Stimulated activated CD4-positive, alpha-beta T cell treated with anti-CD3 and anti-CD28 coated beads, Interleukin-1b, Interleukin-23, amount 100 ng/mL, for 1 hour (primary cell): ENCODE measurements at places on chromosomes 16 and 17.
A peak's percentile ranks its signal among the peaks of the same experiment; 100 is the strongest.

DNA sequence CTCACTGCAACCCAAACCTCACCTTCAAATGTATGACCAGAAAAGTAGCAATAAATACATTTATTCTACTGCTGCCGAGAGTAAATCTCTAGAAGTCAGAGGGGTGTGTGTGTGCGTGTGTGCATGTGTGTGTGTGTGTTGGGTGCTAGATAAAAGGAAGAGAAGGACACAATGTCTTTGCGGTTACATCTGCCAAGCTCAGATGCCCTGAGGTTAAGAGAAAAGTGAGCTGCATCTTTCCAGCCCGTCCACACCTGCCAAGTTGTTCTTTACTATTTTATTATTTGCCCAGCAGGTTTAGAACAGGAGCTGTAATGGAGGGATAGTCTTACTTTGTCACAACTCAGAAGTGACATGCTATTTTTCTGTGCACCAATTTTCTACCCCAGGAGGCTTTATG, 54.5 kb upstream of the ANKFN1 start:
- no peak for DNase-seq

DNA sequence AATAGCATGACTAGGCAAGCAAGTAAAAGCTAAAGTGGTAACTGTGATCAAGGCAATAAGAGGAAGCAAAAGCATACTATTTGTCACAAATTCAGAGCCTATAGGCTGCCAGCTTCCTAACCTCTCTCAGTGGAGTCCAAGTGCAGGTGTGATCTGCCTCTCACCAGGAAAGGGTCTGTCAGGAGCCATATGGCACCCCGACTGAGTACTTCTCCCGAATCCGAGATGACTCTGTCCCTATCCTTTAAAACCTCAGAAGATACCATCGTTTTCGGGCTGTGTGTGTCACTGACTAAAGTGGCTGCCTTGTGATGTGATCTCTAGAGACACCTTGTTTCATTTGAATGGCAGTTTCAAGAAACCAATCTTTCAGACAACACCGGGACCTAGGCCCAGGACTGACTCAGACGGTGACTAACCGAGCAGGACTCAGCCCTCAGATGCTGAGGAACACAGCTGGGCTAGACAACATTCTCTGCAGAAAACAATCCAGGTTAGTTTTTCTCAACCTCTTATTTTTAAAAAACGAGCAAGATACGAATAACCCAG, 63.6 kb downstream of the SMG6 start:
- DNase-seq: no peak

DNA sequence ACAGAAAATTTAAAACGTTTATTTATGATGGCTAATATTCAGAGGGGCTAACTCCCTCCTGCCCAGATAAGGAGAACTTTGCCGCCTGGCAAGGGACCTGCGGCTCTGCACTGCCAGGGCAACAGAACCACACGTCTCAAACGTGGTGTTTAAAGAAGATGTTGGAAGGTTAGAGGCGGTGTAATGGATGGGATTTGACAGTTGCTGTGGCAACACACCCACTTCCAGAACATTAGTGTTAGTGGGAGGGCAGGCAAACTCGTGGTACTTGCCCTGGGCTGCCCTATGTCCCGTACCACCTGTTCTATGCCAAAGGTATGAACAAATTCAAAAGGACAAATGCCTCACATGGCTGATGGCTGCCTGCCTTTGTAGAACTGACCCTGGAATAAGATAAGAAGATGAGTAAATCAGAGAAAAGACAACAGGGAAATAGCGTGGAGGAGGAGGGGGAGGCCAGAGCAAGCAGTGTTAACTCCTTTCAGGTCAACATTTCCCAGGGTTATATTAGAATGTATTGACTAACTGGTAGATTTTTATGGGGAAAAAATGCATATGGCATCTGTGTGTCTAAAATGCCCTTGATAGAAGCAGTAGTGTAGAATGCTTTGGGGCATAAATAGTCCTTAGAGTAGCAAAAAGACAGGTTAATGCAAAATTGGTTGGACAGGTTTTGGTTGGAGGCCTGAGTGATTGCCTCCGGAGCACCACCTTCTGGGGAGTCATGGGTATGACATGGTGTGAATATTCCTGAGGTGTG, 30.8 kb downstream of the HLF start:
- peak; percentile 35 for DNase-seq

DNA sequence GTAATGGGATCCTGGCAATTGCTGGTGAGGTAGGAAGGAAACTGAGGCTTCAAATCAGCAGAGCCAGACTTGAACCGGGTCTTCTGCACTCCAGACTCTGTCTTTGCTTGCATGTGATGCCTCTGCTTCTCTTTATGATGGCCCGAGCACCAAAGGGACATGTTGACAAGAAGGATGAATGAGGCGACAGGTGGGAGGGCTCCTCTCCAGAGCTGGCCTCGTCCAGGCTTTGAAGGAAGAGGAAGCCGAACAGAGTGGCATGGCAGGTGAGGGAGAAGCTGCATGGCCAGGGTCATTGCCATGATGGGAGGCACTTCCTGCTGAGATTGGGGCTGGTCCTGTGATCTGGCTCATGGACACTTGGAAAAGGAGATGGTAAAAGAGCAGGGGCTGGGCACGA, 40.8 kb downstream of the AKAP1 start:
- DNase-seq: no peak

- DNase-seq: no peak
Measured at GRCh38 chr17:76092526-76093413, 10.8 kb downstream of the EXOC7 start.

DNA sequence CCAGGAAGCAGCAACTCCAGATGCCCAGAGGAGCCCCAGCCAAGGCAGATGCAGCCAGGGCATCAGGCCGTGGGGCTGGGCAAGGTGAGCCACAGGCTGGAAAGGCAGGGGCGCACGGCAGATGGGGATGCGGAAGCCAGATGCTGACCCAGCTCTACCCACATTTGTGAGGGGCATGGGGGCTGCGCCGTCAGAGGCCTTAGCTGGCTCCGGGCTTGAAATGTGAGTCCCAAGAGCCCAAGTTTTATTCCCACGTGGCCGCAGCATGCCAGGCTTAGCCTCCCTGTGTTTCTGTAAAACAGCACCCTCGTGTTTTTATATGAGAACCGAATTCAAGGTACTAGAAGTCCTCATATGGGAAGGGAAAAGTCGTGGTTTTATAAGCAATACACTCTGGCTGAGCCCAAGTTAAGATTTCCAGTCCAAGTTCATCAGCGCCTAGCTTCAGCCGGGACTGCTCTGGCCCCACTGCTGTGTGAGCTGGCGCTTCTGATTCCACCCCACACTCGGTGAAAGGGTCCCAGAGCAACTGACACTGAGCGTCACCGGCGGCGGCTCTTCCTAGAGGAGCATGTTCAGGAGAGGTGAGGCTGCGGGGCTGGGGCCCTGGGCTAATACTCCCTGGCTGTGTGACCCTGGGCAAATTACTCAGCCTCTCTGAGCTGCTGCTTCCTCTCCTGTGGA, 6.7 kb upstream of the C16orf95 start:
- DNase-seq: no peak

DNA sequence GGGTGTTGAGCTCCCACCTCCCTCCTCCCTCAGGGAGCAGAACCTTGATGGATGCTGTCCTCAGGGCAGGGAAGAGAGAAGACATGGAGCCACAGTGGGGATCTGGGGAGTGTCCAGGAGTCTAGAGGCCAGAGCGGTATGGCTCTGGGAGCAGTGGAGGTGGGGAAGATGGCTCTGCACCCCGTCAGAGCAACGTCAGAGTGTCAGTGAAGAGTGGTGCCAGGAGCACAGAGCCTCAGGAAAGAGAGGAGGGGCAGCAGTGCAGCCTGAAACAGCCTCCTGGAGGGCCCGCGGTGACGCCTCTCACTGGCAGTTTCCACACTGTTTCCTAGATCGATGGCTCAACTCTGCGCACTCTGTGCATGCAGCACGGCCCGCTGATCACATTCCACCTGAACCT, 23.2 kb upstream of the SLC5A11 start:
- no peak for DNase-seq

DNA sequence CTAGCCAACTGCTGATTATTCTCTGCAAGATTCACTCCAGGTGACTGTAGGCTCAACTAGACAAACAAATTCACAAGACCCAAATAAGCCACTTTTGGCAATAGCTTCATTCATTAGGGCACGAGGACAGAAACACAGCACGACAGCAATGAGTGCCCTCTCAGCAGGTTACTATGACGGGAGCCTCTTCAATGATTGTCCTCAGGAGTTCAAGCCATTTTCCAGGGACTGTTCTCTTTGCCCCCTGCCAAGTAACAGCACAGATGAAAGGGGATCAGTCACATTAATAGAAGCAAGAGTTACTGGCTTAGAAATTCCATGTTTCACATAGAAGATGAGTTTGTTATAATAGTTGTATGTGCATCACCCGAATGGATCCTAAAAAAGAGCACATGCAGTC, 712.2 kb downstream of the CDH8 start:
- DNase-seq: no peak

- DNase-seq: no peak
Measured at GRCh38 chr17:60529806-60530205, 3.8 kb upstream of the APPBP2 start.

DNA sequence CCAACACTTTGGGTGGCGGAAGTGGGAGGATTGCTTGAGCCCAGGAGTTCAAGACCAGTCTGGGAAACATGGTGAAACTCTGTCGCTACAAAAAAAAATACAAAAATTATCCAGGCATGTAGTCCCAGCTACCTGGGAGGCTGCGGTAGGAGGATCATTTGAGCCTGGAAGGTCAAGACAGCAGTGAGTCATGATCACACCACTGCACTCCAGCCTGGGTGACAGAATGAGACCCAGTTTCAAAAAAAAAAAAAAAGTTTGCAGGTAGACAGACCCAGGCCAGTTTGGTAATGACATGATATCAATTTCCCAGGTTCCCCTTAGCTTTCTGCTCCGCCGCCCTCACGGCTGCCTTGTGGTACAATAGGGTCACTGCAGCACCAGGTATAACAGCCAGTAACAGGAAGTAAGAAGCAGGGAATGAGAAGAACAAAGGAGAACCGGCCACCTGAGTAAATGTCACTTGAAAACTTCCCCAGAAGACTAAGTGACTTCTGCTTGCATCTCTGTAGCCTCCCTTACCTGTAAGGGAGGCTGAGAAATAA, 201.2 kb upstream of the HSBP1 start:
- DNase-seq: no peak

GRCh38 chr16:85103114-85104079, 8.9 kb downstream of the CIBAR2 start:
- DNase-seq: no peak

GRCh38 chr17:71503710-71504465, 616.9 kb upstream of the SOX9 start:
- no peak for DNase-seq

GRCh38 chr17:67095803-67096202, 51.4 kb downstream of the CACNG1 start:
- DNase-seq: no peak

- no peak for DNase-seq
Measured at GRCh38 chr17:60398227-60398959, 6.5 kb upstream of the USP32 start.

GRCh38 chr17:21513012-21513570, 136.9 kb downstream of the KCNJ12 start:
- peak; percentile 63 for DNase-seq

GRCh38 chr16:10009684-10010083, 172.5 kb downstream of the GRIN2A start:
- DNase-seq: no peak

- DNase-seq: peak; percentile 27
Measured at GRCh38 chr17:45098869-45099616, 33.3 kb downstream of the PLCD3 start.

DNA sequence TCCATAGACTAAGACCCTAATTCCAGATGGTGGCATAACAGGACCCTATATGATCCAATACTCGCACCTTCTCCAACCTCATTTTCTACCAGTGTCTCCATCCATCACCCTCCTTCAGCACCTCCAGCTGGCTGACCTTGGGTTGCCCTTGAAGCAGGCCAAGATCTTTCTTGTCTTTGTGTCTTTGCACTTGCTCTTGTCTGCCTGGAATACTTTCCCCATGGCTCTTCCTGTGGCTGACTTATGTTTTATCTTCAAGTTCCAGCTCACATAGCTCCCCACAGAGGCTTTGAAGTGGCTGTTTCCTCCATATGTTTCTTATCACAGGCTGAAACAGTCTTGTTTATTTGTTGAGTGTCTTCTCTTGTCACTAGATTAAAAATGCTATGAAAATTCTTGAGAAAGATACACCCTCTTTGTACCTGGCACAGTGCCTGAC, 29.6 kb upstream of the MMD start:
- DNase-seq: no peak

- DNase-seq: no peak
Measured at GRCh38 chr17:16037636-16038035, 38.0 kb downstream of the TTC19 start.

- no peak for DNase-seq
Measured at GRCh38 chr17:79180358-79181005, 105.9 kb downstream of the ENGASE start.

DNA sequence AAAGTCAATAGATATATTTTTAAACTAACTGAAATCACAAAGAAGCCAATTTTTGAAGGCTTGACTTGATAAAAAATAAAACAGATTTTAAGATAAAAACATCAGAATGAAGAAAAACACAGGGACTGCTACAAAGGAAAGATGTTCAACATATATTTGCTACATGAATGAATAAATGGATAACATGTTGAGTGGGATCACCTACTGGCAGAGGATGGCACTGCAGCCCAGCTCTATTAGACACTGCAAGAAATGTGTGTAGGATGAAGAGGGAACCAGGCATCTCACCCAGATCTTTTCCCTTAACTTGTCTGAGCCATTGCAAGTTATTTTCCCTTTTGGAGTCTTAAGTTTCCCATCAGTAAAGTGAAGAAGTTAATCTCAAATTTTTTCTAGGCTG, 4.2 kb downstream of the AIPL1 start:
- no peak for DNase-seq

DNA sequence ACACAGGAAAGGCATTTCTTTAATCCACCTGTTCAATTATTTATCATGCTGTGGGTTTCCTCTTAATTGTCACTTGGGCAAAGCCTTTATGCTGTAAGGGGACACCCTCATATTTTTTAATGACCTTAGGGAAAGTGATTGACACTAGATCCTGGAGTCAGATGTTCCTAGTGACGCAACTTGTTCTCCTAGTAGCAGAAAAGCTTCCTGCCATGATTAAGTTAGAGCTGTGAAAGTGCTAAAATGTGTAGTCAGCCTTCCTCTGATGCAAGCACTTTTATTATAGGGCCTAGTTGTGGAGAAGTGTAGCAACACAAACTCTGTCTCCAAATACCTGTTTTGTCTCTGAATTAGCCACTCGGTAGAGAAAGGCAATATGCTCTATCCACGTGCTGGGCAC, 12.3 kb downstream of the TMEM100 start:
- no peak for DNase-seq

DNA sequence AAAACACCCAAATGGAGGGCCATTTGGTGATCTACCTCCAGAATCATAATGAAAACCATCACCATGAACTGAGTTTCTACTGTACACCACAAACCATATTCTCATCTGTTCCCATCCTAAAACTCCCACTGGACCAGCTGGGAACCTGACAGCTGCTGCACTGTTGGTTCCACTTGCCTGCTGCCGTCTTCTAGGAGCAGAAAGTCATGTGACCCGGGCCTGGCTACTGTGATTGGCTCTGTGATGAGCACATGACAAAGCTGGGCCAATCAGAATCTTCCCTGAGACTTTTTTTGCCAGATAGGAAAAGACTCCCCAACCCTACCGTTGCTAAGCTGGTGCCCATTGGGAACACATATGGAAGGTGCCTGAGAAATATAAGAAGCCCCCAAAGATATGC, 264.2 kb downstream of the MRTFB start:
- no peak for DNase-seq

GRCh38 chr17:40101367-40102210, 1.2 kb upstream of the NR1D1 start:
- no peak for DNase-seq

GRCh38 chr17:40542558-40543411, 22.5 kb downstream of the CCR7 start:
- no peak for DNase-seq
